ENCODE measurements at places on chromosomes 5 and 9.

DNA sequence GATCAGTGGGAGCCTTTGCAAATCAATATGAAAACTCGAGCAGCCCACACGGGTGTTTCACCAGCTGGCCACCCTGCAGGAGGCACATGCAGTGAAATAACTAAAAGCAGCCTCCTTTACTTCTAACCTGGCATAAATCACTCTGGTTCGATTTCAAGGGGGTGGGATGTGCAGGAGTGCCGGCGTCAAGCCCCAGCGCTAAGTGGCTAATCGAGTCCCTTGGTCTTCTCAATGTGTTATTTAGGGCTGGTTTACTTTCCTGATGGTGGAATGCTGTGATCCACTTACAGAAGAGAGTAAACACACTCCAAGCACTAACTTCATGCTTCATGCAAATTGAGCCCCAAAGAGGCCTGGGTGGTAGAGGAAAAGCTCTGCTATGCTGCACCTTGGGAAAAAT lies 109.4 kb downstream of the TMEM174 start:
- no peak for DNase-seq

DNA sequence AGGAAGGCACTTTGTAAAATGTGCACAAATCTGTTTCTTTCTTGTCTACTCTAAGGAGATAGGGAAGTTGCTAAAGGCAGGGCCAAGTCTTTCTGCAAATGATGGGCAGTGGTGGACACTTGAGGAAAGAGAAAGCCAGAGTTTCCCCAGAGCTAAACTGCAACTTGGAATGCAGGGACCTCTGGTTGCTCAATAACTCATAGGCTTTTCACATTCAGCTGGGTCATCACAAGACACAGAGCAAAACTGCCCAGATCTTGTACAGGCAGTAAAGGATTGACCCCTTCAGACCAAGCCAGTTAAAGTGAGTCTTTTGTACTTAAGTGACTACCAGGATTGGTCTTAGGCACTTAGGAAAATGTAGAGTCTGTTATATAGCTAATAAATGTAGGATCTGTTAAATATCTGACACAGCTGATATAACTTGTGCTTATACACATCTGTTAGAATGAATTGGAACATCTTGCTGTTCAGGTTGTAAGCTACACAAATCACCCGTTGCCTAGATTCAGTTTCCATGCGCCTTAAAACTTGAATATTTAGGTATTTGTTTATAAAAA lies 13.5 kb upstream of the AGXT2 start:
- DNase-seq, result no peak

- no peak for DNase-seq
Measured at GRCh38 chr9:3528451-3528850, 2.6 kb upstream of the RFX3 start.

- no peak for DNase-seq
Measured at GRCh38 chr9:131517761-131518190, 13.3 kb downstream of the UCK1 start.

DNA sequence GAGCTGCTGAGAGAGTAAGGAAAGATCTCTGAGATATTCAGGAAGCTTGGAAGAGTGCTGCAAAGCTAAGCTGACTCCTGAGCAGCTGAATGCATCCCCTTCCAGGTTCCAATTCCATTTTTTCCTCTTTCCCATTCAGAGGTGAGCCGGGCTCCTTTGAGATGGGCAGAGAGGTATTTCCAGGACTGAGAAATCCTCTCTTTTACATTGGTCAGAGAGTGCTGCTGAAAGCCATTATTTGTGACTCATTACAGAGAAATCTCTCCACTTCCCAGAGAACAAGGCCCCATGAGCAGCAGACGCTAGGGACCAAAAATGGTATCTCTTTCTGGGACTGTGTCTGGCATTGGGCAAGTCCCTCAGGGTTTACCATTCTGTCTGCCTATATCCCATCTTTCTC lies 3.7 kb downstream of the MCTP1 start:
- DNase-seq, result peak; percentile 56

GRCh38 chr5:143355710-143356109 lies 47.8 kb downstream of the NR3C1 start:
- peak; percentile 89 for DNase-seq

- no peak for DNase-seq
Measured at GRCh38 chr5:6087576-6087975, 290.8 kb downstream of the MED10 start.

GRCh38 chr9:90642570-90643539 lies at the start of gene DIRAS2:
DIRAS2 (minus strand) TSS chr9:90642824; CDS start chr9:90613827, 28,997 bp downstream.
- peak; percentile 56 for DNase-seq
